ENCODE measurements at places on chromosomes 11 and 22.

GRCh38 chr22:45891471-45891995, 85.4 kb downstream of the WNT7B start:
- DNase-seq, result no peak

DNA sequence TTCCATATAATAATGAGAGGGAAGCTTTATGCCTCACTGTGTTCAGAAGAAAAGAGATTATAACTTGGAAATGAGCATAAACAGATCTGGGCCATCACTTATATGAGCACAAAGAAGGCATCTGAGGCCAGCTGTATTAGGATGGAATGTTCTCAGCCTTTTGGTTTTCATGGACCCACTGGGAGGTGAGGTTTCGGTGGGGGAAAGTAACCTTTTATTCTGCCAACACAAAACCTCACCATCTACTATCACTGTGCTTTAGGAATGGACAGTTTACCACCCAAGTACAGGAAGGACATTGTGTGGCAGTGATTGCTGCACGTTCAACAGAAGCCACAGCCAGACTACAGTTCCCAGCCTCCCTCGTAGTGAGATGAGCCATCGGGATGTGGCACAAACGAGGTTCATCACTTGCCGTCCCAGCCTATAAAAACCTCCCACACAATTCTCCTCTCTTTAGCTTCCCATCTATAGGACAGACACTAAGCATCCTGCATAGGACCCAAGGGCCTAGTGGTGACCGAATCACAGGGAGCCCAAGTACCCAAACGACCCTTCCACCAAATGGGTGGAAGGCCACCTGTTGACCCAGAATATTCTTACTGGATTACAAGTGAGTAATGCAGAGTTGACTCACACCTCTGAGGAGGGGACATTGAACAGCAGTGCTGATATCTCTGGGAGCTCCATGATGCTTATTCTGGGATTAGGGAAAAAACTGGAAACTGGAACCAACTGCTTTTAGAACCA, 121.5 kb upstream of the RAG2 start:
- no peak for DNase-seq

- no peak for DNase-seq
Measured at GRCh38 chr11:65793144-65793581, 6.3 kb downstream of the OVOL1 start.

- DNase-seq, result no peak
Measured at GRCh38 chr11:1469287-1469910, 17.2 kb downstream of the MOB2 start.

DNA sequence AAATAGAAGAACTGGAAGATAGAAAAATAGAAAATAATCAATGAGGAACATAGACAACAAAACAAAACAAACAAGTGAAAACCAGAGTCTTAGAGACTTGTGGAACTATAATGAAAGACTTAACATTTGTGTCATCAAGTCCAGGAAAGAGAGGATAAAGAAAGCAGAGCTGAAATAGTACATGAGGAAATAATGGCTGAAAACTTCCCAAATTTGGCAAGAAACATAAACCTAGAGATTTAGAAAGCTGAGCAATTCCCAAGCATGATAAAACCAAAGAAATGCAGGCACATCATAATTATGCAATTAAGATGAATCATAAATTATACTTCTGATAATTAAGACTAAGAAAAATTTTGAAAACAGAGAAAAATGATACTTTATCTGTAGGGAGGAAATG, 614.5 kb downstream of the ETS1 start:
- DNase-seq, result no peak

- no peak for DNase-seq
Measured at GRCh38 chr11:85869781-85870180, 14.6 kb downstream of the CCDC83 start.

DNA sequence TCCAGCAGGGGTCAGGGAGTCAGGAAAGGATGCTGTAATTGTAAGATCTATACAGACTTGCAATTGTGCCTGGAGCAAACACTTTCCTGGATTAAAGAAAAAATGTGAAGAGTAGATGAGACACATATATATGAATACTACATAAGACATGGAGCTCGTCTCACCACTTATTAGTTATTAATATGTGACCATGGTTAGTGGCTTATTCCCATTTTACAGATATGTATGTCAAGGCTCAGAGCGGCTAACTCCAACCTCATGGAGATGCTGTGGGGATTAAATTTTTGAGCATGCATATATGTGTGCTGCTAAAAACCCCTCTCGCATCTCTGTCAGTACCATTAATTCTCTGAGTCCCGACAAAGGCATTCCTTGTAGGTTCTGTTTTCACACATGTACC, 125.7 kb downstream of the SLC1A2 start:
- no peak for DNase-seq

DNA sequence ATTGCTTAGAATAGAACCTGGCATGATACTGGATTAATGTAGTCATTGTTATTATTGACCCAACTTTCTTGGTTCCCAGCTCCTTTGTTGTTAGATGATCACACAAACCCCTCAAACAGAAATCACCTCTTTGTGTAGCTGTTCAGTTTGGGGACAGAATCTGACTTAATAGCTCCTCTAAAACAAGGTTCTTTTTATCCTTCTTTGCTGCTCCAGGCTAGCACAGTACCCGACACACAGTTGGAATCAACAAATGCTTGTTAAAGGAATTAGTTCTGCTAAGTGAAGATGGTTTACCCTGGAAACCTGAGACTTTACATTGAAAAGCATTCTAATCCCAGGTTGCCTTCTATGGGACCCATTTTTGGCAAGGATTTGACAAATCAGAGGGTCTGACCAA, 43.9 kb downstream of the GAB2 start:
- no peak for DNase-seq

DNA sequence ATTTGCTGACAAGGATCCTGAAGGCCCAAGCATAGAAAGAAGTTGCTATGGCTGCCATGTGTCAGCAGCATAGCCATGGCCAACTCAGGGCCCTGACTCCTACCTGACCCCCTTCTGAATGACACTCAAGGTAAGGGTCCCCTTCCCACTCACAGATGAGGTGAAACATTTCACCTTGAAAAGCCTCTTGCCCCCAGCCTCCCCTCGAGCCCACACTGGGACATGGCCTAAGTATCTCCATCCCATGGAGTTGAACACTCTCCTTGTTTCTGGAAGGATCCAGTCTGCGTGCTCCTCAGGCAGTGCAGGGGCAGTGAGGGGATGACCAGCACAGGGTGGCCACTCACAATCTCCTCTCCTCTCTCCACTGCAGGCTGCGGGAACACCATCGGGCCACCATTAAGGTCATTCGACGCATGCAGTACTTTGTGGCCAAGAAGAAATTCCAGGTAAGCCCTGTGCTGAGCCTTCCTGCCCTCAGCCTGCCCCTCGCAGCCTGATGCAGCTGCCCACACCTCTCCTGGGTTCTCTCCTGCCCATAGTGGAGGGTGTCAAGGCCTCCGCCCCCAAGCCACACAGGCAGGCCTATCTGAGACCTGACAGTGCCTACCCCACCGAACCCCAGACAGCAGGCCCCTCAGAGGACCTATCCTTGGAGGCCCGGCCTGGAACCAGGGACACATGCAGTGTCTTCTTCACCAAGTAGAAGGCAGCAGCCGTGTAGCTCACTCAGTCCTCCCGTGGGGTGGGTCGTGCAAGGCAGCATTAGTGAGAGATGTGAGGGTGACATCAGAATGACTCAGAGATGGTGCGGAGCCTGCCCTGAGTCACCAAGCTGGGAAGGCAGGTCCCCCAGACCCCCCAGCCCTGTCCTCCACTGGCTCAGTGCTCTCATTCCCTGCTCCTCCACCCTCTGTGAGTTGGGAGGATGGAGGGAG, 68.9 kb upstream of the KCNQ1OT1 start:
- DNase-seq, result no peak

- DNase-seq, result no peak
Measured at GRCh38 chr11:134598368-134598767, 186.3 kb upstream of the B3GAT1 start.

DNA sequence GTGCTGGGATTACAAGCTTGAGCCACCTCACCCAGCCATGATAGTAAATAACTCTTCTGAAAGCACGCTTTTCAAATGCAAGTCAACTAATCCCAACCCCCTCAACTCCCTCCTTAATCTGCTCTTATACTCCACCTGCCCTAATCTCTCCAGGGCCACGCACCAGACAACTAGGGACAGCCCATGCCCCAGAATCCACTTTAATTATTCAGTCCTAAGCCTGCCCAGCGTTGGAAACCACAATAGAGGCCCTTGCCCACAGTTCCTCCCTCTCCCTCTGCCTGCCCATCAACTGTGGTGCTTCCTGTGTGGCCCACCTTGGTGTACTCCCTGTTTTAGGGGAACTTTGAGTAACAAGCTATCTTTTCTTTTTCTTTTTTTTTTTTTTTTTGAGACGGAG, 2.7 kb upstream of the VPREB3 start:
- DNase-seq, result no peak

Data from stimulated activated CD4-positive, alpha-beta T cell treated with anti-CD3 and anti-CD28 coated beads, TNF-alpha, amount 100 ng/mL, for 1 hour (primary cell).